B cell (primary cell): ENCODE measurements at places on chromosomes 6 and 20. TPM values are rescaled to one million over a fixed set of nuclear protein-coding genes. Genes with fewer than 3 reads are reported as not detected.

CLPSL1 gene
- total RNA-seq = not detected in 2 replicates

COL19A1 gene
- total RNA-seq = 56.9 and 61.4 TPM in 2 replicates

WFDC5 gene
- total RNA-seq = not detected in 2 replicates

NOL7 gene
- 48.6 and 58.3 TPM in 2 replicates for total RNA-seq

OPRL1 gene
- total RNA-seq = 6.2 and 7.3 TPM in 2 replicates

DNA sequence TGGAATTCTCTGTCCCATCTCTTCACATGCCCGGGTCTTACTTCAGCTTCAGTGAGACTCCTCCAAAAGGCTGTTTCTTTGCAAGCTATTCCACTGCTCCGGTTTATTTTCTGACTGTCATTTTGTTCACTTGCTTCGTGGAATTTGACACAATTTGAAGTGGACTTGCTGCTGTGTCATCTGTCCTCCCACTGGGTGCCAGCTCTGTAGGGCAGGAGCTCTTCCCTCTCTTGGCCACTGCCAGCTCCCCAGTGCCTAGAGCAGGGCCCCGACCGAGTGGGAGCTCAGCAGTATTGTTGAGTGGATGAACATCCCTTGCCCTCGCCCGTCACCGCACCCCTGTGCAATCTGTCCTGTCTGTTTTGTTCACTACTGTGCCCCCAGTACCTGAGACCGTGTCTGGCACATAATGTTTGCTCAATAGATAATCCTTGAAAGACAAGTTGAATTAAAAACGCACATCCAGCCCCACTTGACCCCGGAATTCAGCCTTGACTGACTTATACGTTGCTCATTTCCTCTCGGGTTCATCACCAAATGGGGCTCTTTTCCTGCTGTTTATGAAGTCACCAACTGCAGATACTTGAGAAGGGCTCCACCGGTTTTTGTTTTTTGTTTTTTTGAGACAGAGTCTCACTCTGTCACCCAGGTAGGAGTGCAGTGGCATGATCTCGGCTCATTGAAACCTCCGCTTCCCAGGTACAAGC lies 170.3 kb upstream of the KCNG1 start:
- no peak overlapping the region for H3K27ac ChIP-seq
- no peak for DNase-seq
- H3K27me3 ChIP-seq = peaks cover 14% of the 10 kb centered on the region

- H3K4me1 ChIP-seq = peaks cover 14% of the 10 kb centered on the region
- no peaks in the 10 kb centered on the region for H3K36me3 ChIP-seq
- DNase-seq = peak; percentile 64
- no peak overlapping the region for H3K27ac ChIP-seq
- peak overlapping the region; percentile 87 for H3K4me3 ChIP-seq
- H3K27me3 ChIP-seq = no peaks in the 10 kb centered on the region
Measured at GRCh38 chr6:12289365-12289919, 719 bp upstream of the EDN1 start.

GRCh38 chr6:22825210-22825609 lies 255.8 kb downstream of the HDGFL1 start:
- DNase-seq = no peak
- H3K36me3 ChIP-seq = no peaks in the 10 kb centered on the region
- H3K27me3 ChIP-seq = no peaks in the 10 kb centered on the region
- no peaks in the 10 kb centered on the region for H3K4me1 ChIP-seq
- H3K27ac ChIP-seq = no peak overlapping the region

- H3K4me3 ChIP-seq = no peak overlapping the region
- DNase-seq = no peak
- no peaks in the 10 kb centered on the region for H3K27me3 ChIP-seq
Measured at GRCh38 chr20:46939031-46939965, 44.7 kb downstream of the EYA2 start.

DNA sequence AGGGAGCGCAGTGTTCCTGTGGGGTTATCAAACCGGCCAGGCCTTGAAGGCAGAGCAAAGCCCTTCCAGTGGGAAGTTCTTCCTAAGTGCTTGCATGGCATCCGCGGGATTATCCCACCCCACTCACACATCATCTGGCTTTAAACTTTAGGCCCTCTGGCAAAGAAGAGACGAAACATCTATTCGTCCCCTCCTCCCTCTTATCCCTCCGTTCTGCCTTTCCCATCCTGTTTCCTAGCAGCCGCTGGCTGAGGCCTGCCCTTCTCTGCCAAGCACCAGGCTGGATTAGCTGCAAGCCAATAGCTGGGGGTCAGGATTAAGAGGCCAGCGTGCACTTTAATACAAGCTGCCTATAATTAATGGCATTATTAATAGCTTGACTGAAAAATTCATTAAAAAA lies 621.0 kb downstream of the PKHD1 start:
- no peaks in the 10 kb centered on the region for H3K4me1 ChIP-seq
- H3K27ac ChIP-seq = no peak overlapping the region
- no peaks in the 10 kb centered on the region for H3K36me3 ChIP-seq
- no peaks in the 10 kb centered on the region for H3K27me3 ChIP-seq
- DNase-seq = no peak

- no peak for DNase-seq
- no peaks in the 10 kb centered on the region for H3K36me3 ChIP-seq
- H3K27me3 ChIP-seq = no peaks in the 10 kb centered on the region
- H3K4me1 ChIP-seq = no peaks in the 10 kb centered on the region
Measured at GRCh38 chr6:111894272-111894671, 21.0 kb upstream of the FYN start.

GRCh38 chr6:141301779-141302178 lies 830.9 kb upstream of the GJE1 start:
- H3K4me1 ChIP-seq = no peaks in the 10 kb centered on the region
- no peaks in the 10 kb centered on the region for H3K27me3 ChIP-seq
- no peak overlapping the region for H3K4me3 ChIP-seq
- H3K27ac ChIP-seq = no peak overlapping the region

GRCh38 chr20:48866936-48867335 lies 39.1 kb upstream of the PREX1 start:
- H3K4me1 ChIP-seq = peaks cover 24% of the 10 kb centered on the region
- H3K4me3 ChIP-seq = no peak overlapping the region
- no peaks in the 10 kb centered on the region for H3K36me3 ChIP-seq

- DNase-seq = no peak
- H3K4me3 ChIP-seq = no peak overlapping the region
- H3K27me3 ChIP-seq = no peaks in the 10 kb centered on the region
- peaks cover 14% of the 10 kb centered on the region for H3K4me1 ChIP-seq
- no peaks in the 10 kb centered on the region for H3K36me3 ChIP-seq
Measured at GRCh38 chr20:62506087-62506486, 30.3 kb upstream of the GATA5 start.

- no peaks in the 10 kb centered on the region for H3K27me3 ChIP-seq
- no peak overlapping the region for H3K27ac ChIP-seq
- H3K4me3 ChIP-seq = no peak overlapping the region
- no peak for DNase-seq
Measured at GRCh38 chr6:46879003-46879402, 42.7 kb downstream of the ADGRF5 start.

- H3K27me3 ChIP-seq = no peaks in the 10 kb centered on the region
- H3K36me3 ChIP-seq = no peaks in the 10 kb centered on the region
- no peaks in the 10 kb centered on the region for H3K4me1 ChIP-seq
- no peak overlapping the region for H3K4me3 ChIP-seq
- no peak overlapping the region for H3K27ac ChIP-seq
Measured at GRCh38 chr6:4848382-4849068, 72.3 kb downstream of the CDYL start.

GRCh38 chr6:53894091-53894490 lies 99.3 kb downstream of the LRRC1 start:
- peaks cover 6% of the 10 kb centered on the region for H3K36me3 ChIP-seq
- H3K27ac ChIP-seq = no peak overlapping the region
- H3K27me3 ChIP-seq = no peaks in the 10 kb centered on the region
- no peaks in the 10 kb centered on the region for H3K4me1 ChIP-seq

GRCh38 chr20:45055056-45055455 lies 45.9 kb downstream of the KCNS1 start:
- peaks cover 39% of the 10 kb centered on the region for H3K4me1 ChIP-seq
- H3K4me3 ChIP-seq = no peak overlapping the region
- DNase-seq = no peak
- peaks cover 33% of the 10 kb centered on the region for H3K36me3 ChIP-seq

DNA sequence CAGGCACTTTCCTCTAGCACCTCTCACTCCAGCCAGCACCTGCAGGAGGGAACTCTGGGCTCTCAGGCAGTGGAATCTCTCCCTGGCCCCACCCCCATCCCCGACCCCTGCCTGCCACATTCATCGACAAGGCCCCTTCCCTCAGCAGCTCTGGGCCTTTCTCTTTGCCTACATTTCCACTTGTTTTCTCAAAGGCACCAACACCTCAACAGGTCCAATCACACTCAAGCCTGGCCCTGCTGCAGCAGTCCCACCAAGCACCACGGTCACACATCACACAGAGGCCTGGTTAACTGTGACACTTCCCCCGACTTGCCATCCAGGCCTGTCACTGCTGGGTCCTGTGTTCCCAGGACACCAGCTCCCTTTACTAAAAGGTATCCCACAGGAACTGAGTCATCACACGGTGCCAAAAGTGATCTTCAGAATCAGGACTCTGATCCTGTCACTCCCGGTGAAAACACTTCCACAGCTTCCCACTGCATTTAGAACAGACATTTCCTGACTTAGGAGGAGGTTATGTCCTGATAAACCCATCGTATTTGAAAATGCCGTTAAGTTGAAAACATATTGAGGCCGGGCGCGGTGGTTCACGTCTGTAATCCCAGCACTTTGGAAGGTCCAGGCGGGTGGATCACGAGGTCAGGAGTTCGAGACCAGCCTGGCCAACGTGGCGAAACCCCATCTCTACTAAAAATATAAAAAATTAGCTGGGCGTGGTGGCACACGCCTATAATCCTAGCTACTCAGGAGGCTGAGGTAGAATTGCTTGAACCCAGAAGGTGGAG lies 54.9 kb downstream of the MYH7B start:
- no peak overlapping the region for H3K27ac ChIP-seq
- peaks cover 91% of the 10 kb centered on the region for H3K36me3 ChIP-seq
- DNase-seq = no peak
- H3K27me3 ChIP-seq = no peaks in the 10 kb centered on the region
- H3K4me1 ChIP-seq = no peaks in the 10 kb centered on the region
- H3K4me3 ChIP-seq = no peak overlapping the region

- H3K4me1 ChIP-seq = peaks cover 25% of the 10 kb centered on the region
- no peak overlapping the region for H3K4me3 ChIP-seq
- DNase-seq = peak; percentile 30
- H3K27me3 ChIP-seq = no peaks in the 10 kb centered on the region
Measured at GRCh38 chr6:135141728-135142127, 39.4 kb upstream of the MYB start.

DNA sequence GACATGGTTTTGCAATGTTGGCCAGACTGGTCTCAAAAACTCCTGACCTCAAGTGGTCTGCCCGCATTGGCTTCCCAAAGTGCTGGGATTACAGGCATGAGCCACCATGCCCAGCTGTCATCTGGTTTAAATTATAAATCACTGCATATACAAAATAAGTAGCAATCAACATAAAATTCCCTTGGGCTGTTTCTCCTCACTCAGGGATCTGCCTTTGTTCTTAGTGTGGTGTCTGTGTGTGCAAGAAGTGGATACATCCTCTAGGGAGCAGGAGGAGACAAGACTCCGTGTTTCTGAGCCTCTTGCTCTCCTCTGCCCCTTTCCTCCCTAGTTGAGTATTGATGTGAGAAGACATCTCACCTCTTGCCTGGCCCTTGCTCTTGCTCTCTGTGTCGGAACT lies 65.2 kb upstream of the ADGRF4 start:
- no peak for DNase-seq
- no peaks in the 10 kb centered on the region for H3K27me3 ChIP-seq
- H3K36me3 ChIP-seq = no peaks in the 10 kb centered on the region
- no peaks in the 10 kb centered on the region for H3K4me1 ChIP-seq
- no peak overlapping the region for H3K4me3 ChIP-seq

DNA sequence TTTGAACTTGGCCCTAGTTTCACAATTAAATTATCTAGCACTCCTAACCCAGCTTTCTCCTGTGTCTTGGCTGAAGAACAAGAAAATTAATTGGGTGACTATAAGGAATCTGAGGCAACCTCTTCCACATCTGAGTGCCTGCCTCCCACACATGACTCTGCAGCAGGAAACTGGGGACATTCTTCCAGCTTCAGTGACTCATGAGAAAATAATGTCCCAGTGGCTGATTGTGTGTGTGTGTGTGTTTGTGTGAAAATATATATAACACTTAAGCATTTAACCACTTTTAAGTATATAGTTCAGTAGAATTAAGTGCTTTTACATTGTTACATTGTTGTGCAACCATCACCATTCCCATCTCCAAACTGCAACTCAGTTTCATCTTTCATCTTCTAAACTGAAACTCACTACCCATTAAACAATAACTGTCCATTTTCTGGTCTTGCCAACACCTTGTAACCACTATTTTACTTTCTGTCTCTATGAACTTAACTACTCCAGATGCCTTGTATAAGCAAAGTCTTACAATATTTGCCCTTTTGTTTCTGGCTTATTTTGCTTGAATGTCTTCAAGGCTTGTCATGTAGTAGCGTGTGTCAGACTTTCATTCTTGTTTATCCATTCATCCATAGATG lies 8.7 kb downstream of the TRIM38 start:
- H3K4me1 ChIP-seq = peaks cover 32% of the 10 kb centered on the region
- no peak overlapping the region for H3K27ac ChIP-seq

- H3K36me3 ChIP-seq = no peaks in the 10 kb centered on the region
- no peak for DNase-seq
- no peak overlapping the region for H3K27ac ChIP-seq
- no peak overlapping the region for H3K4me3 ChIP-seq
Measured at GRCh38 chr20:57804470-57805250, 94.8 kb upstream of the PMEPA1 start.

- H3K4me1 ChIP-seq = peaks cover 13% of the 10 kb centered on the region
- H3K4me3 ChIP-seq = no peak overlapping the region
- H3K27me3 ChIP-seq = no peaks in the 10 kb centered on the region
- no peaks in the 10 kb centered on the region for H3K36me3 ChIP-seq
- no peak for DNase-seq
- H3K27ac ChIP-seq = no peak overlapping the region
Measured at GRCh38 chr6:157514659-157515496, 133.9 kb downstream of the ZDHHC14 start.

DNA sequence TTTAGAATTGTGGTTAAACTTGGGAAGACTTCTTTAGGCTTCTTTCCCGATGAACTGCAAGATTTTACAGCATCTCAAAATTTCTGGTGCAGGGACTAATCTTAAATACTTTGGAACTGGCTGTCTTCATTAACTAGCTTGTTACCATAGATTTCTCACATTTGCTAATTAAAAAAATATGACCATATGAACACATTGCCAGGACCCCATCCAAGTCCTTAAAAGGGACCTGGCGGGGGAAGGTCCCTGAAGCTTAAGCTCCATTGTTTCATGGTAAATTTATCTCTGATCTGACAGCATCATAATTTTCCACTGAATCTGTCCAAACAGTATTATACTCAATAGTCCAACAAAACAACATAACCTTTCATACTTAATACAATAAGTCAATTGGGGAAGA lies 517.8 kb upstream of the FLRT3 start:
- no peak overlapping the region for H3K27ac ChIP-seq
- DNase-seq = no peak

DNA sequence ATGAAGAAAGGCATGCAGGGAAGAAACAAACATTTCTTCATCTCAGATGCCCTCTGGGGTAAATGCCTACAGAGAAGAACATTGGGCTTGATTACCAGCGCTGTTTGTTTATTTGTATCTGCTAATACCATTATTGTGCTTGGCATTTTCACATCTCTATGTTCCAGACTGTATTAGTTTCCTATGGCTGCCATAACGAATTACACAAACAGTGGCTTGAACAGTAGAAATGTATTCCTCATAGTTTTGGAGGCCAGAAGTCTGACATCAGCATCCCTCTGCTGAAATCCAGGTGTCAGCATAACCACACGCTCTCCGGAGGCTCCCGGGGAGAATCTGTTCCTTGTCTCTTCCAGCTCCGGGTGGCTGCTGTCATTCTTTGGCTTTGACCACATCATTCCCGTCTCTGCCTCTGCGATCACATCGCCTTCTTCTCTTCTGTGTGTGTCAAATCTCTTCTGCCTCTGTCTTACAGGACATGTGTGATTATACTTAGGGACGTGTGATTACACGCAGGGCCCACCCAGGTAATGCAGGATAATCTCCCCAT lies 241.6 kb upstream of the SUPT3H start:
- H3K4me3 ChIP-seq = no peak overlapping the region
- DNase-seq = no peak
- H3K4me1 ChIP-seq = peaks cover 6% of the 10 kb centered on the region
